Activated CD4-positive, alpha-beta T cell treated with anti-CD3 and anti-CD28 coated beads, Interleukin-2, amount 10 ng/mL, durations not matched to agents 7 days and 5 days (primary cell): ENCODE measurements at places on chromosomes 3 and 15.

DNA sequence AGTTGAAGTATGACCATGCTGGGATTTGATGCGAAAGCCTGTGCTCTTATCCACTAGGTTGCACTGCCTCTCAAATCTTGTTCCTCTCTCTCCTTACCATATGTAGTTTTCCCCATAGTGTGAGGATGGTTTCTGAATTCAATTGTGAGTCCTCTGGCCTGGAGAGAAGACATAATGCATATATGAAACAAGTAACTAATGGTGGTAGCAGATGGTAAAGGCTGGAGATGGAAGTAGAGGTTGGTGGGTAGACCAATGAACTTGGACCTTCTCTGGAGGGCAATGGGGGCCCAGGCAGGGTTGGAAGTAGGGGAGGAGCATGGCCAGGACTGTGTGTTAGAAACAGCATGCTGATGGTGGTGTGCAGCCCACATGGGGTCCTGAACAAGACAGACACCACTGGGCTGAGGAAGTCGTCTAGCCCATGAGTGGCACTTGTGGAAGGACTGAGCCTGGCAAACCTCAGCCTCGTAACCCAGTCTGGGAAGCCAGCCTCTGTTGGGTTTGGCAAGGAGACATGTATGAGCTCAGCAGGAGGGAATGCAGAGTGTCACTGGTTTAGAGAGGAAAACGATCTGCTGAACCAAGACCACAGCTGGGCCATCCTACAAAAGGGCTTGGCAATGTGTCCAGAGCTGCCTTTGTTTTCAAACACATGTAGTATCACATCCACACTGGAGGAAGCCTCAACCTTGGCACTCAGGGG is 18.5 kb upstream of the LMCD1 start:
- no peak for DNase-seq

DNA sequence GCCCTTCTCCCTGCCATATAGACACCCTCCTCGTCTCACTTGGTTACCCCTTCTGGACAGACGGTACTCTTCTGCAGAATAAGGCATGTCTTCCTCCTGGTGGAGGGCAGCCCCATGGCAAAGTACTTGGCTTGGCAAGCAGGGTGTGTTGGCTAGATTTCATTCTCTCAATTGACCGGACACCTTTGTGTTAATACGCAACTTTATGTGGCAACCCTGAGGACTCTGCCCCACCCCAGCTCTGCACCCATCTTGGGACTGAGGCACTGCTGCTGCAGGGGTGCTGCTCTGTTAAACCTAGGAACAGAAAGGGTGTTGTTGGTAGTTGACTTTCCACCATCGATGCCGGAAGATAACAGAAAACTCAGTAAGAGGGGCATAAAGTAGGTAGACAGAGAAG is 55.2 kb downstream of the PTPRG start:
- DNase-seq = no peak

- DNase-seq = no peak
Measured at GRCh38 chr3:27074914-27075313, 294.3 kb downstream of the NEK10 start.

- DNase-seq = no peak
Measured at GRCh38 chr15:29968099-29968894, 114.5 kb upstream of the GOLGA8J start.

DNA sequence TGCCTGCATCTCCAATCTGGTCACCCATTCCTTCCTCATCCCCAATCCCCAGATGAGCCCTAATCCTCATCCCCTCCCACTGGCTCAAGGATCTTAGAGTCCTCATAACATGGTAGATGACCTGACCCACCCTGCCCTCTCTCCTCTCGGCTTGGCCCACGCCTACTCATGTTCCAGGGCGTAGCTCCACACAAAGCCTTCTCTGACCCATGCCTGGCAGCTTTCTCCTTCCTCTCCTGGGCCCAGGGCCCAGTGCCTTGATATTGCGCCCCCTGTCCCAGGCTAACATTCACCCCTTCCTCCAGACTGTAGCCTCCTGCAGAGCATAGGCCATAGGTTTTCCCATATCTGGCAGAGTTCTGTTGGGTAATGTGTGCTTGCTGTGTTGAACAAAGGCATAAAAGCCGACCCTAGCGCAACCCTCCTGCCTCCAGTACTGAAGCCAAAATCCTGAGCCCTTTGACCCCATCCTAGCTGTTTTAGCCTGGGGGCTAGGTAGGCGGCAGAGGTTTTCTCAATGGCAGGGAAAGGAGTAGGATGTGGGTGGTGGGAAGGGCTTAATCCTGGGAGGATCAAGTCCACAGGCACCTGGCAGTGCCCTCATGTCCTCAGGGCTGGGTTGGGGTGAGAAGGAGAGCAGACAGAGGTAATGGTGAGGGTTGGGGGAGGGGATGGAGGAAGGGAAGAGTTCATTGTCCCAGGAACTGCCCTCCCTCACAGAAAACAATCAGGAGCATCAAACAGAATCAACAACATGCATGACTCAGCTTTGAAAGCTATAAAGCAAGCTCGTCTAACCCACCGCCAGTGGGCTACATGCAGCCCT is 35.5 kb downstream of the MESD start:
- no peak for DNase-seq

DNA sequence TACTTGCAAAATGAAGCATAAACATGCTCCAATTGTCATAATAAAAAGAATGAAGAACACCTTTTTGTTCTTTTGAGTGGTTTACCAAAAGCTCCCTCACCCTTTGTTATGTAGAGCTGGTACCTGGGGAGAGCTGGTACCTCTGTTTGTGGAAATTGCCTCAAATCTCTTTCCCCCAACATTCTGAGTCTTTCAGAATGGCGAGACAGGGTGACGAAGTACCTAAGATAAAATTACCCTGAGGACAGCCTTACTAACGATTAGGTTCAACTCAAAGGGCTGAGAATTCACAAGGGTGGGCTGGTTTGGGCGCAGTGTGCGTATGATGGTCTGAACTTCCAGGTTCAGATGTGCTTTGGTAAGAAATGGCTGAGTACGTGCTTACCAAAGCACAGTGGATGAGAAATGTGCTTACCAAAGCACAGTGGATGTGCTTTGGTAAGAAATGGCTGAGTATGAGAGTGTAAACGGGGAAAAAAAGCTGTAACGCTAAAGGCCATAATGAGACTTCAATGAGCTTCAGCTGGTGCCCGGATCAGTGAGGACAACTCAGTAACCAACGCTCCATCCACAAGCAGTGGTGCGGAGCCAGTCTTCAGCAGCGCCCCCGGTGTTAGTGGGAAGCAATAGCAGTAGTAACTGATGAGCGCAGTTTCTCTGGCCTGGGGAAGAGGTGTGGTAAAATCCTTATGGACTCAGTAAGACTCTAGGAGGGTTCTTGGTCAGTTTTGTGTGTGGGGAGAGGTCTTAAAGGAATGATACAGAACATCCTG is 72.3 kb upstream of the LRIG1 start:
- DNase-seq = no peak

GRCh38 chr15:74750751-74751150 is 2.1 kb downstream of the CYP1A2 start:
- DNase-seq = no peak

- no peak for DNase-seq
Measured at GRCh38 chr3:195098741-195099525, 172.0 kb downstream of the XXYLT1 start.

DNA sequence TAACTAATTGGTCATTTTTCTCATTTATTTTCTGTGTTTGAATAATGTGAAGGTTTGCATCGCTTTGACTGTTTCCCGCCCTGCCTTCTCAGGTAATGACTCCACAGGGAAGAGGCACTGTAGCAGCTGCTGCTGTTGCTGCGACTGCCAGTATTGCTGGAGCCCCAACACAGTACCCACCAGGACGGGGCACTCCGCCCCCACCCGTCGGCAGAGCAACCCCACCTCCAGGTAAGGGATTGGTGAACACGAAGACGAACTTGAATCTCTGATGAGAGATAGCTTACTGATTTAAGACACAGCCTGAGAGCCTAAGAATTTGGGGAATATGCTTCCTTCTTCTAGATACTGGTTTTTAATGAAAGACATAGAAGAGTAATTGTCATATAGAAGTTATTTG is 22.9 kb downstream of the SNRPN start:
- no peak for DNase-seq
